IPS DF 6.9 (cell line): ENCODE measurements at places on chromosomes 2 and 18.

DNA sequence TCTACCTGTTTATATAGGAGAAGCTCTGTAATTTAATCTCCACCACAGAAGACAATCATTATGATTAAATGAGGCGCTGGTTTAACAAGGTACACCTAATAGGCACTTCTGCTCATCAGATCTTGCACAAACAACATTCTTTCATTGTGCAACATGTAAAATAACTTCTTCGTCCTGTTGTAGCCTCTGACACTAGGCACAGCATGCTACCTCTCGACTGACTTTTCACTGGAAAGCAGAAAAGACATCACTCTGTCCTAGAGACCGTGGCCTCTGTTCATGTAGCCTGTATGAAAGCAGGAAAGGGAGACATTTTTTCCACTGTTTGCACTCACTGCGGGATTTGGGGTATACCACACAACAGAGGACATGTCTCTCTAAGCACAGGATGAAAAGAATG lies 316.5 kb downstream of the IRS1 start:
- H3K4me1 ChIP-seq: no peaks in the 10 kb centered on the region; the same call in 1 of the 2 replicates
- H3K36me3 ChIP-seq: no peaks in the 10 kb centered on the region
- DNase-seq: no peak
- H3K27ac ChIP-seq: no peak overlapping the region
- no peak overlapping the region for H3K4me3 ChIP-seq

GRCh38 chr2:118012778-118013177 lies 1.1 kb downstream of the CCDC93 start:
- H3K36me3 ChIP-seq: peaks cover 2% of the 10 kb centered on the region; the same call in 1 of the 2 replicates
- H3K4me1 ChIP-seq: 0 out of 2 replicates have a peak, but pooled peaks cover 1% of the 10 kb centered on the region
- peak overlapping the region; percentile 99; the same call in 1 of the 2 replicates for H3K4me3 ChIP-seq
- no peak overlapping the region for H3K27ac ChIP-seq

DNA sequence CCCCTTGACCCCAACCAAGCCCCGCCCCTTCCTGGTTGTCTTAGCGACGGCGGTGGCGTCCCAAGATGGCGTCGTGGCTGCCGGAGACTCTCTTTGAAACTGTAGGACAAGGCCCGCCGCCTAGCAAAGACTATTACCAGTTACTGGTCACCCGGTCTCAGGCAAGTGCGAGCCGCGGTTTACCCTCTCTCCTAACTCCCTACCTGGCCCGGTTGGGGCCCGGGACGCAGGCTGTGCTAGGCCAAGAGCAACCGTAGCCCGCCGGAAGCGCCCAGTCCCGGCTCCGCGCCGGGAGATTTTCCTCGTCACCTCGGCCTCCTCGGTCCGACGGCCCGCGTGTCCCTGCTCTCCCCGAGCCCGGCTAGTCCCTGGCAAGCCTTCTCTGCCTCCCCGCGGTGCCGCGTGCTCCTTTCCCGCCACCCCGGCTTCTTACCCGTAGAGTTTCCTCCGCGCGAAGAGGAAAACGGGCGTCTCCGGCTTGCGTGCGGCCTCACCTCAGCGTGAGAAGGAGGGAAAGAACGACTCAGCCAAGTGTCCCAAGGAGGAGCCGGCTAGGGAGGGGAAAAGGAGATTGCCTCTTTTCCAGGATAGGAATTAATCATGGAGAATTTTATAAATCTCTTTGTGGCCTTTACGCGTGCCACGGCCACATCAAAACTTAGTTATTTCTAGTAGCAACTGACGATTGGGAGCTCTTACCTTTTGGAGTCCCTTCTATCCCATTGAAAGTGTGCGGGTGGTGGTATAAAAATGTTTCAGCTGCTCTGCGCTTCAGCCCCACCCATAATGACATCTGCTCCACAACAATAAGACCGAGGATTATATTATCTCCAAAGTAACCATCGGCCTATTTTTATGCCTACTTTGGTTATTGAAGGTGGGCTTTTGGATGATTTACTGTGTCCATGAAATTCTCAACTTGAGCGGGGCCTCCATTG lies at the start of gene FBXO36:
Gene FBXO36, plus strand, starts transcription at position 55 of the 938 bp plus-strand sequence. Its CDS starts 11 bp downstream, at position 66.
- H3K36me3 ChIP-seq: no peaks in the 10 kb centered on the region
- H3K27me3 ChIP-seq: no peaks in the 10 kb centered on the region
- DNase-seq: peak; percentile 61

GRCh38 chr2:99876956-99877355 lies 265.4 kb downstream of the AFF3 start:
- no peak overlapping the region for H3K4me3 ChIP-seq
- H3K4me1 ChIP-seq: no peaks in the 10 kb centered on the region
- no peak overlapping the region for H3K27ac ChIP-seq

- no peaks in the 10 kb centered on the region for H3K27me3 ChIP-seq
- no peak overlapping the region for H3K27ac ChIP-seq
- H3K36me3 ChIP-seq: no peaks in the 10 kb centered on the region
- no peak overlapping the region for H3K4me3 ChIP-seq
- DNase-seq: no peak
- no peaks in the 10 kb centered on the region; the same call in 1 of the 2 replicates for H3K4me1 ChIP-seq
Observed at GRCh38 chr2:33435518-33435917, 40.9 kb upstream of the RASGRP3 start.

DNA sequence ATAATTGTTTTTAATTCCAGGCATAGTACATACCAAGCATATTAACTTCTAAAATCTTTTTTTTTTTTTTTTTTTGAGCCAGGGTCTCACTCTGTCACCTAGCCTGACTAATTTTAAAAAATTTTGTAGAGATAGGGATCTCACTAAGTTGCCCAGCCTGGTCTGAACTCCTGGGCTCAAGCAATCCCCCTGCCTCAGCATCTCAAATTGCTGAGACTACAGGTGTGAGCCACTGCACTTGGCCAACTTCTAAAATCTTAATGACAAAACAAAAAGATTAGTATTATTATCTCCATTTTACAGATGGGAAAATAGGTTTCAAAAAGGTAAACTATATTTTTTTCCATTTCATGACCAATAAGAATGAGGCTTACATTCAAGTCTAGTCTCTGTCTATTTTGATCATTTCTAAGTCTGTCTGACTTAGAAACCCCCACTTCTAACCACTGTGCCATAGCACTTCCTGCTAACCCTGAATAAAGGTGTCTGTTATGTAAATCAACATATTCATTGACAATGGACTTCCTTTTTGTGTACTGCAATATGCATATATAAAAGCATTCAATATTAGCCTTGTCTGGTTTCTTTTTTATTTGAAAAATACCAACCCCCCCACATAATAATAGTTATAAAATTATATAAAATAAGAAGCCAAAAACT lies 28.7 kb upstream of the ZEB2 start:
- no peaks in the 10 kb centered on the region for H3K4me1 ChIP-seq
- H3K36me3 ChIP-seq: no peaks in the 10 kb centered on the region
- H3K4me3 ChIP-seq: no peak overlapping the region
- no peaks in the 10 kb centered on the region for H3K27me3 ChIP-seq
- no peak overlapping the region for H3K27ac ChIP-seq

- no peaks in the 10 kb centered on the region for H3K4me1 ChIP-seq
- no peaks in the 10 kb centered on the region for H3K27me3 ChIP-seq
- H3K27ac ChIP-seq: no peak overlapping the region
- no peak for DNase-seq
- no peaks in the 10 kb centered on the region for H3K36me3 ChIP-seq
- H3K4me3 ChIP-seq: no peak overlapping the region
Observed at GRCh38 chr2:105032476-105032875, 5.4 kb upstream of the MRPS9 start.

DNA sequence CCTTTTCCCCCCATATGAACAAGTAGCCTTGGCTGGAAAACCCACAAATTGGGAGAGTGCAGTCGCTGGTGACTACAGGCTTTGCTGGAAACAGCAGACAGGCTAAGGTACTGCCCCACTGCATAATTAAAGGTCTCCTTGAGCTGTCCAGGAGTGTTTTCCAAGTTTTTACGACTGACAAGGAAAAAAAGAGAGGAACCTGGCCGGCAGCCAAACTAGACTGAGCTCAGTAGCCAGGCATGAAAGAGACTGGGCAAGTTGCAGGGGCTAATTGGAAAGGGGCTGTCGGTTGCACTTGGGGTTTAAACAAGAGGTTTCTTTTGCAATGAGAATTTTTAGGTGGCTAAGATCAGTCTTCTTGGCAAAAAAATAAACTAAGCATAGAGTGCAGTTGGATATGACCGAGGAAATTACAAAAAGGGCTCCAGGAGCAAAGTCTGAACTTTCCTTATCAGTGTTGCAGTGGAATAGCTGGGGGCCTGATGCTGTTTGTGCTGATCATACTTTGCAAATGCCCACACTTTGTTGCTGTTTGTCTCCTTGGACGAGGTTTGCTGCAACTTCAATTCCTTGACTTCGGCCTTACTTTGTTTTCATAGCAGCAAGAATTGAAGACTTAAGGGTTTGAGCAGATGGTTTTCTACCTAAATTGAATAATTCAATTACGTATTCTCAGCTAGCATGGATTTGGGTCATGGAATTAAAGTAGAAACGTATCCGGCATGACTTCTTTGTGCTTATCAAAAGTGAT lies 2.1 kb downstream of the GULP1 start:
- H3K4me3 ChIP-seq: peak overlapping the region; percentile 84; the same call in 1 of the 2 replicates
- H3K36me3 ChIP-seq: no peaks in the 10 kb centered on the region
- H3K27ac ChIP-seq: no peak overlapping the region
- no peaks in the 10 kb centered on the region for H3K4me1 ChIP-seq

- H3K4me3 ChIP-seq: no peak overlapping the region
- no peaks in the 10 kb centered on the region for H3K4me1 ChIP-seq
- DNase-seq: no peak
- no peaks in the 10 kb centered on the region for H3K27me3 ChIP-seq
- H3K27ac ChIP-seq: no peak overlapping the region
Observed at GRCh38 chr18:63409301-63409700, 13.0 kb downstream of the VPS4B start.

- no peaks in the 10 kb centered on the region for H3K4me1 ChIP-seq
- H3K27ac ChIP-seq: no peak overlapping the region
- H3K4me3 ChIP-seq: no peak overlapping the region
- H3K36me3 ChIP-seq: no peaks in the 10 kb centered on the region
Observed at GRCh38 chr18:2337552-2338141, 233.7 kb downstream of the METTL4 start.

DNA sequence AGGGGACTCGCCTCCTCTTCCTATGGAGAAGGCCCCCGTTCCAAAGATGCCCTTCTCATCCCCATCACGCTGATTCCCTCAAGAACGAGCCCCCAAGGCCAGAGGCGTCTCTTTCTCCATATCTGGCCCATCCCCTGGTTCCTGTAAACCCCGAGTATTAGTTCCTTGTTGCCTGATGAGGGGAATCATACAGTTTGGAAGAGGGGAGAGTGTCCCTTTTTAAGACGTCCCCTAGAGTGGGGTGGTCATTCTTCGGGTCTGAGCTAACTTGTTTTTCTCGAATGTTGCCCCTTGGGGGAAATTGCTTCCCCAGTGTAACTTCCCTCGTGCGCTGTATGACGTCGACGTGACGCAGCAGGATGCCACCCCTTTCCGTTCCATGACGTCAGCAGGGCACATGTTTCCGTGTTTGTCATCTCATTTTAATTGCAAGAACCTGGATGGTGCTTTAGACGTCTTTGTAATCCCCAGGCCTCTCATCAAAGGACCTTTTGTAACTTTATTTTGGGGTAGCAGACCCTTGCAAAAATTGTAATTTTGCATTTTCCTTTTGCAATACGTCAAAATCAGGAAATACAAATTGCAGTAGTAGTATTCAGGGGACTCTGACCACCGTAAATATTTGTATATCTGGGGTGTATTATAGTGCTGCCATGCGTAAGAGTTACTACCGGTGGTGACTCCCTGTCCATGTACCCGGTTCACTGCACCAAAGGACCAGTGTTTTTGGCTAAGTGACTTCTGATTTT lies 569 bp downstream of the BABAM2 start:
- H3K27ac ChIP-seq: no peak overlapping the region
- no peaks in the 10 kb centered on the region for H3K4me1 ChIP-seq
- peak; percentile 29 for DNase-seq

DNA sequence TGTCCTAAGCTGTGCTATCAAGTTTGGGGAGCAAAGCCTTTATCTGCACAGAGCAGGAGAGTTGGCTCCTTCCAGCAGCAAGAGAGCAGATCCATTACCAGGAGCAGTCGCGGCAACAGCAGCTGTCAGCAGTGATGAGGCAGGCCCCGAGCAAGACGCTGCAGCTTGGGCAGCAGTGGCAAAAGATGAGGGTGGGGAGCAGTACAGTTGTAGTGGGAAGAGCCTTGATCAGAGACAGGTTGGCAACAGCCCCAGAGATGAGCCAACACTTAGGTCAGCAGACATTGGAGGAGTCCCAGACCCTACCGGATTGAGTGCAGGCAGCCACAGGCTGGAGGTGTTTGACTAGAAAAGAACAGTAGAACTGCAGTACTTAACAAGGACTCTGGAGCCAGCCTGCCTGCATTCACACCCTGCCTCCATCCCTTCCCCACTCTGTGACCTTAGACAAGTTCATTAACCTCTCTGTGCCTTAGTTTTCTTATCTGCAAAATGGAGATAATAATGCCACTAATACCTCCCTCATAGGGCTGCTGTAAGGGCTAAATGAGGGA lies 117.1 kb upstream of the SERTAD2 start:
- no peak for DNase-seq
- H3K4me3 ChIP-seq: no peak overlapping the region
- peaks cover 5% of the 10 kb centered on the region; the same call in 1 of the 2 replicates for H3K27me3 ChIP-seq
- H3K27ac ChIP-seq: no peak overlapping the region
- H3K36me3 ChIP-seq: no peaks in the 10 kb centered on the region
- 0 out of 2 replicates have a peak, but pooled peaks cover 1% of the 10 kb centered on the region for H3K4me1 ChIP-seq

- H3K4me1 ChIP-seq: peaks cover 1% of the 10 kb centered on the region; the same call in 1 of the 2 replicates
- no peaks in the 10 kb centered on the region for H3K27me3 ChIP-seq
- no peak overlapping the region for H3K4me3 ChIP-seq
- no peak for DNase-seq
Observed at GRCh38 chr2:63776382-63776781, 65.3 kb upstream of the UGP2 start.

- H3K4me1 ChIP-seq: no peaks in the 10 kb centered on the region
- H3K27me3 ChIP-seq: no peaks in the 10 kb centered on the region
- H3K4me3 ChIP-seq: no peak overlapping the region
- no peaks in the 10 kb centered on the region for H3K36me3 ChIP-seq
Observed at GRCh38 chr2:241788572-241788971, 11.9 kb downstream of the GAL3ST2 start.

DNA sequence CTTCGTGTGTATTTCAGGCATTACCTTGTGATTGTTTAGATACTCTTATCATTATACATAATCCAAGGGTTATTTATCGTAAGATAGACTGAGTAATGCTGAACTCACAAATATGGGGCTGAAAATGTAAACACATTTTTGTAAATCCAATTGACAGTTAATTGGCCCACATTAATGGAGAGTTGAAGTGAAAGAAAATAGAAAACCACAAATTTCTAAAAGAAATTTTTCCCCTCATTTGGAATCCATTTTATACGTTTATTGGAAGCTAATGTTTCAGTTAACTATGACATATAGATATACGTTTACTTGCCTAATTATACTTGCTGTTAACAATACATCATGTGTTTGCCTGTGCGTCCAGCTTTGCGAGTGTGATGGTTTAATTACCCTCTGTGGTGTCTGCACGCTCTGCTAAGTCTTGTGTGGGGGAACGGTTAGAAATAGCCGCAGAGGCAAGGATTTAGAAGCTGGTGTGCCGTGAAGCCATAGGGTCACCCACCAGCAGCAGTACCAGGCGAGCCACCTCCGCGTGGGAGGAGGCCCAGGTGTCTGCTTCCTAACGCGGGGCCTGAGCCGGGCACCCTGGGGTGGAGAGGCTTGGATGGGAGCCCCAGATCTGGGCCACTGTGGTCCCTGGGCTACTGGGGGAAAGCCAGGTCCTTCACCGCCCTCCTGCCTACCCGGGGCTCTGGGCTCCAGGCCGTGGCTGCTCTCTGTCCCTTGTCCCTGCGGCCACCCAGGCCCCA lies 38.0 kb downstream of the TSHZ1 start:
- DNase-seq: no peak
- no peak overlapping the region for H3K4me3 ChIP-seq
- H3K27ac ChIP-seq: no peak overlapping the region
- no peaks in the 10 kb centered on the region for H3K4me1 ChIP-seq
- no peaks in the 10 kb centered on the region for H3K36me3 ChIP-seq

- H3K27me3 ChIP-seq: no peaks in the 10 kb centered on the region
- no peaks in the 10 kb centered on the region; the same call in 1 of the 2 replicates for H3K36me3 ChIP-seq
- H3K4me3 ChIP-seq: no peak overlapping the region
Observed at GRCh38 chr2:167420211-167420610, 531.9 kb downstream of the XIRP2 start.
